ENCODE measurements at places on chromosomes 5 and 9.

DNA sequence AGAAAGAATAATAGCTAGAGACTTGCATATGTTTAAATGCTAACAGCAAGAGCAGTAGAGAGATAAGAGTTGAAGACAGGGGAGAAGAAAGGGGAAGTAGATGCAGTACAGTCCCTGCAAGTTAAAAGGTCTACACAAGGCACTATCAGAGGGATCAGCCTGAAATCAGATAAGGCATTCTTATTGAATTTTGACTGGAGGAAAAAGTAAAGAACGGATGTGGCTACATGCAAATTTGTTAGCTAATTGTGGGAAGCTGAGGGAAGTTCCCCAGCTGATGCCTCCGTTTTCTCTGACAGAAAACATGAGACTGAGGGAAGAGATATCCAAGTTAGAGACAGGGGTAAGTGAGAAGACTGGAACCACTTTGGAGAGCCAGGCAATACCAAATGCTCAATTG lies 12.9 kb upstream of the RHOBTB3 start:
- DNase-seq, result no peak

GRCh38 chr5:171454549-171454948 lies 35.1 kb downstream of the FGF18 start:
- DNase-seq, result no peak

GRCh38 chr9:112655668-112656067 lies 62.2 kb downstream of the INIP start:
- no peak for DNase-seq

DNA sequence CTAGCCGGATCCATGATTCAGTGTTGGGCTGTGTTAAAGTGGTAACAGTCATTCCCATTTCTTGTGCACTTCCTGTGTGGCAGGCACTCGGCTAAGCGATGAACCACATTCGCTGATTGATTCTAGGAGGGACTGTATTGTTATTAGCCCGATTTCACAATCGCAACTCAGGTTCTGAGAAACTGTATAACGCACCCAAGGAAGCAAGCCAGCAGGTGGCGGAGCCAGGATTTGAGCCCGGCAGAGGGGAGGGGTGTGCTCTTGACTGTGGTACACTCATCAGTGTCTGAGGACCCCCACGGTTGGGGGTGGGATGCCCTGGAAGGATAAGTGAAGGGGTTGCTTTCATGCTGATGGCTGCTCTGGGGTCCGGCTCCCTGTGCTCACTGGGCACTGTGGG lies 34.7 kb downstream of the LRSAM1 start:
- no peak for DNase-seq

- DNase-seq, result no peak
These were observed 210.3 kb upstream of the TNC start for GRCh38 chr9:115328228-115328627.

- no peak for DNase-seq
These were observed 25.6 kb upstream of the GTF3C5 start for GRCh38 chr9:133004999-133005760.

GRCh38 chr9:18580151-18580550 lies 106.2 kb downstream of the ADAMTSL1 start:
- no peak for DNase-seq

DNA sequence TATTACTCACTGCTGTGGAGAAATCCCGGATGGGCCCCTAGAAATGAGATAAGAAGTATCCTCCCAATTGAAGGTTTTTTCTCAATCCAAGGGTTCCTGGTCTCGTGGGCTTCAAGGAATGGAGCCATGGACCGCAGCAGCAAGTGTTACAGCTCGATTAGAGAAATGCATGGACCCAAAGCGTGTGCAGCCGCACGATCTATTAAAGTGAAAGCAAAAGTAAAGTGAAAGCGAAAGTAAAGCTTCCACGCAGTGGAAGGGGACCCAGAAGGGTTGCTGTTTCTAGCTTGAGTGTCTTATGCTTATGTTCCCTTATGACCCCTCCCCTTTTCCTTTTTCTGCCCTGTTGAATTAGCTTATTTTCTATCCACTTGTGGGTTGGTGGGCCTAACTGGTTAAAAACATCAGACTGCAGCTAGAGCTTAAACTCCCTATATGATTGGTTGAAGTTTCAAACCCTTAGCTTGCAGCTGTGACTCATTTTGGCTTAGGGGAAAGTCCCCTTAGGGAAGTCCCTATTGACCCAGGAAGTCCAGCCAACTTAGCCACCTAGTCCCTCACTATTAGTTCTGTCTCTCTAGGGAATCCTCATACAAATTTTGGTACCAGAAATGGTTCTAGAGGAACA lies 1111.8 kb downstream of the TAF11L14 start:
- no peak for DNase-seq

DNA sequence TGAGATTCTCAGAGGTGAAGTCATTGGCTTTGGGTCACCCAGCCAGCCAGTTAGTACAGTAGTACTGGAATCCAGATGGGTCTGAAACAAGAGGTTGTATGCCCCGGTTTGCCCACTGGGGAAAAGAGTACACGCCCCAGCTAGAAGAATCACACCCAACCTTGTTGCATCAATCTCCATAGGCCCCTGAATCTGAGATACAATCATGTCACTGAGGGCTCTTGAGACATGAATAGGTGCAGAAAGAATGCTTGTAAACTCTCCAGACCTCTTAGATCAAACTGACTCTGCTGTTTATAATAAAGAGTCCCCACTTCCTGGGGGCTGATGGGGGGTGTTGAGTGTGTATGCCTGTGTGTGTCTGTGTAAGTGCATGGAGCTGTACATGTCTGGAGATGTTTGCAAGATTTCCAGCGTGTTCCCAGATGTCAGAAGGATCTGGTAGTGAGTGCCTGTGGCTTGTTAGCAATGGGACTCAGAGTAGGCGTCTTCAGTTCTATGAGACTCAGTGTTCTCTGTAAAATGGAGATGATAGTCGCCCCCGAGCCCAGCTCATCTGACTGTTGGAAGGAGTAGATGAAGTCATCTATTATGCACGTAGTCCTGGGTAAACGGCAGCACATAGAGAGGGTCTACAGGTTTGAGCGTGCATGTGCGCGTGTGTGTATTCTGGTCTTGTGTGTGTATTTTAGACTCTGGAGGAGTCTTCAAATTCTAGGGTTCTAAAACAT lies 48.2 kb downstream of the COL27A1 start:
- DNase-seq, result no peak

DNA sequence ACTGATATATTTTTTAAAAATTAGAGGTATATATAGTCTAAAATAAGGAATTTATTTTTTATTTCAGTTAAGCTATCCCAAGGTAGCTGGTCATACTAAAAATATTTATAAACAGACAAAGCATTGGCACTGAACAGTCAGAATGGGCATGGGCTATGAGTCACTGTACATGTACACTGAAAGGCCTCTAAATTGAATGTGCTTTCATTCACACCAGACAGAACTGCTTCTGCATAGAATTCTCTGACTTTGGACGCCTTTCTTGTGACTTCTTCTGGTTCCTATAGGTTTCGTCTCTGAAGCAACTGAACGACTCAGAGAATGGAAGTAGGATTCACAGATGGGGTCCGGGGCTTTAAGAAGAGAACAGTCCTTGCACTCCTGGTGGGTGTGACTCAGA lies 394.8 kb upstream of the MEF2C start:
- no peak for DNase-seq

GRCh38 chr5:28156981-28157380 lies 1118.6 kb upstream of the CDH9 start:
- DNase-seq, result no peak

DNA sequence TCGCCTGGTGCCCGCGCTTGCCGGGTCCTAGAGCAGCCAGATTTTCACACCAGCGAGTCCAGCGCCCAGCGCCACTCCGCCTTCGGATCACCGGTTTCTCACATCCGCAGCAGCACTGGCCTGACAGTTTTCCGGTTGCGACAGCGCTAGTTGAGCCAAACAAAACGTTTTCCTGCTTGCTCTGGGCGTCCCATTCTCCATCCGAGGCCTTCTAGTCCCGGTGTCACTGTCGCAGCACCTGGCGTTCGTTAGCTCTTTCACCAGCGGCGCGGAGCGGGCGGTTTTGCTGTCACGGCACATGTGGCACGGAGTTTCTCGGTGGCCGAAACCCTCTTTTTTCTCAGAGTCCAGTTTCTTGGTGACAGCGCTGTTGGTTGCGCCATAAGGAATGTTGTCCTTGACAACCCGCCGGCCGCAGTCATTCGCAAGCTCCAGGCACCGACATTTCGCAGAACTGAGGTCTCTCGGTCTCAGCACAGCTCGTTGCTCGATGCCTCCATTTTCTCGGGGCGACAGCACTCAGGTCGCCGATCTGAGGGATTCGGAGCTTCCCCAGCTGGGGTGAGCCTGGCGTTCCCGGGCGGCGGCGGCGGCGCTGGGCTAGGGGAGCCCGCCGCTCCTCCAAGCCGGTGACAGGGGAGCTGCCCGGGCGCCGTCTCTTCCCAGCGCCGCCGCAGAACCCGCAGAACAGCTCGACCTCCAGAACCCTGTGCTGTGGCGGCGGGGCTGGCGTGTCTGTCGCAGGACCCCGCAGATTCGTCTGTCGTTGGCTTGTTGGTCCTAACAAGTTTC lies 47.8 kb downstream of the ANXA2R start:
- DNase-seq, result peak; percentile 67

DNA sequence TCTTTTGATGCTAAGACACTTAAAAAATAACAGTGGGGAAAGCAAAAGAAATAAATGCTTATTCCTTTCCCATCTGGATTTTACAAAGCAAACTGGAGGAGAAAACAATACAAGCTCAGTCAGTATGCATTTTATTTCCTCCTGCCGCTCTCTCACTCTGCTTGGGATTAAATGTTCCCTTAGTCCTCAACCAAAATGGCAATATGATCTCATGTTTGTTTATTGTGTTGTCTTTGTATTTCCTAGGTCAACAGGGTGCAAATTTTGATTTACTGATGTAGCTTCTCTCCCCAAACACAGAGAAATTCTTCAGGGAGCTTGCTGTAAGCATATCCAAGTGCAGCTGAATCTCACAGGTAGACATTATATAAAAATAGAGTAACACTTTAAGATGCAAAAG lies 92.1 kb upstream of the ERBIN start:
- no peak for DNase-seq

DNA sequence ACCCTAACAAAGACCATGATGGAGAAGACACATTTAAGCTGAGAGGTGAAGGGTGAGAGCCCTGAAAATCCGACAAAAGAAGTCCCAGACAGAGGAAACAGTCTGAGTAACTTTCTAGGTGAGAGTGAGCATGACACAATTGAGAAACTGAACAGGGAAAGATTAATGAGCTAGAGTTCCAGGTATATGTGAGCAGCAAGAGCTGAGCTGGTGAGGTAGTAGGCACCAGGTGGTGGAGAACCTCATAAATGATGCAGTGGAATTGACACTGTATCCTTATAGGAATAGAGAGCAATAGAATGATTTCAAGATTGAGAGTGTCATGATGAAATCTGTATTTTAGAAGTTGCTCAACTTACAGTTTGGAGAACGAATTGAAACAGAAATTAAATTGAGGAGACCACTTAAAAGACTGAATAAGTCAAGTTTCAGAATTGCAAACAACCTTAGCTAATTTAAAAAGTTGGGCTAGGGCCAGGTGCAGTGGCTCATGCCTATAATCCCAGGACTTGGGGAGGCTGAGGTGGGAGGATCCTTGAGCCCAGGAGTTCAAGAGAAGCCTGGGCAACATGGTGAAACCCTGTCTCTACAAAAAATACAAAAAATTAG lies 89.8 kb downstream of the NREP start:
- DNase-seq, result no peak

- no peak for DNase-seq
These were observed 237.1 kb downstream of the DMRTA1 start for GRCh38 chr9:22683700-22684075.

GRCh38 chr9:13113216-13113615 lies 166.3 kb downstream of the MPDZ start:
- no peak for DNase-seq

DNA sequence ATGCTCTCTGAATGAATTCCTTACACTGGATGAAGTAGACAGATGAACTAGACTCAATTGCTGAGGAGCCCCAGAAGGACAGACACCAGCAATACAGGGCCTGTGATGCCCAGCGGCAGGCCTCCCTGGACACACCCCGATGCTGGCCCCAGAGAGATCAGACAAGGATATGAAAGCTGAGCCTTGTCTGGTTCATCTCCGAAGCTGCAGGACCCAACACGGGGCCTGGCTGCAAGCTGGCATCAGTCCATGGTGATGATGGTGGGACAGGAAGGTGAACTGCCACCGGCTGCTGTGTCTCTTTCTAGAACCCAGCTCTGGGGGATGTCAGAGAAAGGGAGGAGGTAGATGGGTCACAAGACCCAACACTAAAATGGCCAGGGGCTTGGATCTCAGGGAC lies 104.0 kb upstream of the LMX1B start:
- no peak for DNase-seq

DNA sequence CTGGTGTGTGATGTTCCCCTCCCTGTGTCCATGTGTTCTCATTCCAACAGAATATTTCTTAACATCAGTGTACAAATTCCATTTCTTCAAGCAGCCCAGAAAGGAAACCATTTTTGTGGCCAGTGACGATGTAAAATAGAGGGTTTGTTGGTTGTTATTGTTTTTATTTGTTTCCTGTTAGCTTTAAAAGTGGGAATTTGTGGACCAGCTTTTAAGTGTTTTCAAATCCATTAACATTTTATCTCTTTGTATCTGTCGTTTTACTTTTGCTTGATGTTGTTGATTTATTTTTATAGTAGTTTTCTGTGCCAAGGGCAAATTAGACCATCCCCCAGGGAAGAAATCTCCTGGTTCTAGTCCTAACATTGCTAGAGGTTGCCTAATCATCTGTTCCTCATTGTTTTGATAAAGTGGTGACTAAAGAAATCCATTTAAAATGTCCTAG lies 100.0 kb downstream of the GDNF start:
- no peak for DNase-seq

DNA sequence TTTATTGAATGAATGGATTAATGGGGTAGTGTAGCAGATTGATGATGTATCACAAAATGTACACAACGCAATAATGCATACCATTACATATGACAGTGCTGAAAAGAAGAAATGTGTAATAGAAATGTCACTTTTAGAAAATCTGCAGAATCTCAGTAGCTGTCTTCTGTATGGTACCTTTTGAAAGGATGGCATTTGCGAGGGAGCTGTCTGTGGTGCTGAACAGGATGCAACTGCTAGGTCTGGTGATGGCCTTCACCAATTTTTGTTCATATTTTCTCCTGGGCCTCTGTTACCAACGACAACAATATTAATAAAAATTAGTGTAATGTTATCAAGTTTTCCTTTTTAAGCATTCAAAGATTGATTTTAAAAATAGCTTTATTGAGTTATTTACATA lies 36.2 kb upstream of the OTULIN start:
- DNase-seq, result no peak

DNA sequence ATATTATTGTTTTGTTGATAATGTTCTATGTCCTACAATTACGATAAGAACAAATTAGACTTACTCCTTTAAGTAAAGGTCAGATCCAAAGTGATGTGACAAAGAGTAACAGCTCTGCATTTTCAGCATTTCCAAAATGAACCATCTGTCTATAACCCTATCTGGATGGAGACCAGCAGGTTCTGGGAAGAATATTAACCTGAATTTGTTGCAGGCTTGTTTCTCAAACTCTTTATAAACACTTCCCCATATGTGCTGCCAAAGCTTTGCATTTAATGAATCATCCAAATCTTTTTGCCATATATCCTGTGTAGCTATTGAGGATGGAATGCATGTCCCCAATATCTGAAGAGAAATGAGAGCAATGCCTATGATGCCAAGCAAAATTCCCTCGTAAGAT lies 198.9 kb upstream of the SLC27A6 start:
- DNase-seq, result no peak

GRCh38 chr5:1055896-1056610 lies 47.5 kb downstream of the NKD2 start:
- no peak for DNase-seq

GRCh38 chr5:98432378-98432777 lies 341.1 kb upstream of the RGMB start:
- DNase-seq, result no peak

- DNase-seq, result no peak
These were observed 196.7 kb downstream of the MPDZ start for GRCh38 chr9:13082796-13083195.

GRCh38 chr5:172245703-172246125 lies 37.9 kb downstream of the UBTD2 start:
- no peak for DNase-seq

Data from activated B cell treated with CpG ODN at 0.5 μM for 24 hours (primary cell).